ENCODE measurements at places on chromosomes 3 and 15.

DNA sequence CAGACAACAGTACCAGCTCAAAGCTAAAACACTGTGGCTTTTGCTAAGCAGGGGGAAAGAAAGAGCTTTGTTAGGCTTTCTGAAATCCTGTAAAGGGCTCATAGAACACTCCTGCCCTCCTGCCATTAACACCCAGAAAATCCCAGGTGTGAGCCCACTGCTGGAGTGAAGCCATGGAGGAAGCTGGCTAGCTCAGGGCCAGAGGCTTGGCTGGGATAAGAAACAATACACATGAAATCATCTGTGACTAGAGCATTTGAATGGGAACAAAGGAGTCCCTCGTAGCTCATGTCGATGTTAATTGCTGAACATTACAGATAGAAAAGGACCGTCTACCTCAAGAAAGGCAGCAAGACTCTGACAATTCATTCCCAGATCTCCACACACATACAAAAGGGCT lies 23.5 kb downstream of the RUVBL1 start:
- DNase-seq, result no peak

DNA sequence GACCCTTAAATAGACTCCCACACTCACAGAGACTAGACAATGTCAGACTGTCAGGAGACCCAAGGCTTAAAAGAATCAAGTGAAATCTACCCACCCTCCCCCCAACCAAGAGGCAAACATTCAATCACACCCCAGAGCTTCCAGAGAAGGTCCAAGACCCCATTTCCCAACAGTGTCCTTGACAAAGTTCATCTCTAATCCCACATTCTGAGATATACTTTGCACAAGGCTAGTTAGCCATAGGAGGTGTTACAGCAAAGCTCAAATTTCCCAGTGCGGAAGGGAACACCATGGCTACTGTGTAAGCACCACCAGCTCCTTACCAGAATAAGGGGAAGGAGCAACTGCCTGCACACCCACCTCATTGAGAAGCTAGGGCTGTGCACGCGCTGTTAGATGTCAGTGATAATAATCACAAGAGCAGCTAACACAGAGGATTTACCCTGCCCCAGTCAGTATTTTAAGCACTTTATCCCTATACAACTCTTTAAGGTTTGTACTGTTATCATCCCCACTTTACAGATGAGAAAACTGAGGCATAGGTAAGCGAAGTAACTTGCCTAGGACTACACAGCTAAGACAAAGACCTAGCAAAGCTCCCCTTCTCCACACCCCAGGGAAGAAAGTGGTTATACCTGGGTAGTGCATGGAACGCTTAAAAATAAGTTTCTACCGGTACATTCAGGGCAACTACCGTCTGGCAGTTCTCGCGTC lies 17.3 kb downstream of the SPATA12 start:
- DNase-seq, result no peak

GRCh38 chr3:12501360-12502020 lies 17.2 kb downstream of the TSEN2 start:
- DNase-seq, result no peak

GRCh38 chr15:55589287-55589686 lies 1.1 kb upstream of the PYGO1 start:
- no peak for DNase-seq

GRCh38 chr3:53238051-53238850 lies 17.6 kb downstream of the TKT start:
- no peak for DNase-seq

DNA sequence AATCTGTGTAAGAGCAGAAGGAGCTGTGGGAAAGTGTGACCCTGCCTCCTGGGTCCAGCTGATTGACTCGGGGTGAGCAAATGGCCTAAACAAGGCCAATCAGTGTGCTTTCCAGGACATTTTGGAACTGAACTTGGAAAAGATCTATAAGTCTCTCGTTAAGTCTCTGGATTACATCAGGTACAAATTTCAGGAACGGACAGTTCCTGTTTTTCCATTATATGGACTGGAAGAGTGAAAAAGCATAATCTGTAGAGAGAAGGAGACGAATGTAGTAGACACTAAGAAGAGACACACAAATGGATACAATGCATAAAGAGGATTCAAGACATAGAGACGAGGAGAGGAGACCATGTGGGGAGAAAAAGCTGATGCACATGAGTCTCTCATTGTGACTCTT lies 167.3 kb downstream of the C3orf70 start:
- no peak for DNase-seq

DNA sequence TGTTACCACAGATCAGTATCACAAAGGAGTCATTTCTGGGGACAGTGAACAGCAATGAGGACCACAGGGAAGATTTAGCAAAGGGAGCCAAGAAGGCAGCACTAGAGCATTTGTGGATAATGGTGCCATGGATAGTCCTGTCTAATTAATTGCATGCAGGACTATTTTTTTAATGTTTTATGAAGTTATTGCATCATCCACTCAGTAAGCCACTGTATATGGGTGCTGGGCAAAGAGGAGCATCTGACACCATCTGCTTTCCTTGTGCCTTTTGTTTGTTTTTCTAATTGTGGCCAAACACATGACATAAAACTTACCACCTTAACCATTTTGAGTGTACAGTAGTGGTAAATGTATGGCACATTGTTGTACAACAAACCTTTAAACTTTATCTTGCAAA lies 301.1 kb upstream of the LRRFIP2 start:
- DNase-seq, result no peak

- no peak for DNase-seq
These were observed 94.0 kb downstream of the CORO2B start for GRCh38 chr15:68672781-68673205.

DNA sequence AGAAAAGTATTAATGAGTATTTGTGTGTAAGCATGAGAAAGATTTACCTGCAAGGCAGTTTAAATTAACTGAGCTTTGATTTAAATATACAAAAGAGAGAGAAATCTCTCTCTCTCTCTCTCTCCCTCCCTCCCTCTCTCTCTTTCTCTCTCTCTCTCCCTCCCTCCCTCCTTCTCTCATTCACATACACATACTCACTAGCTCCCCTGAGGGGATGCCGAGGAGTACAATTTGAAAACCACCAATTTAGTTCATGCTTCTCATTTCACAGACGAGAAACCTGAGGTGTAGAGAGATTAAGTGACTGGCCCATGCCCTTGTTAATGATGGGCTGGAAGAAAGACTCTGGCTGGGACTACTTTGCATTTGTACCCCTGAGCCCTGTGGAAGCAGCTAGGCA lies 59.4 kb downstream of the MECOM start:
- DNase-seq, result no peak

- DNase-seq, result no peak
These were observed 284.9 kb downstream of the UACA start for GRCh38 chr15:70478251-70478990.

DNA sequence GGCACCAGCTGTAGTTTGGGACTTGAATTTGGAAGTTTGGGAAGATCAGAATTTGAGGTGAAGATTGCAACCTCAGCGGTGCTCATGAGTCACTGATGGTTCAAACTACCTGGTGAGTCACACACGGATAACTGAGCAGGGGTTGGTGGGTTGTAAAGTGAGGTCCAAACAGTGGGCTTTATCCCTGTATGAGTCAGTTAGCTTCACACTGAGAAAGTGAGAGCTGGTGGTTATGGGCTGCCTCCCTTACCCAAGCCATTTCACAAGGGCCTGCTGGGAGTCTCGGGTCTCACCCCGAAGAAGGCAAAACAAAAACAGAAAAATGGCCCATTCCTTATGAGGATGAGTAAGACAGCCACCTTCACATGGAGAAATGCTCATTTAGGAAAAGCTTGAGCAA lies 77.0 kb downstream of the ITGA11 start:
- DNase-seq, result no peak

DNA sequence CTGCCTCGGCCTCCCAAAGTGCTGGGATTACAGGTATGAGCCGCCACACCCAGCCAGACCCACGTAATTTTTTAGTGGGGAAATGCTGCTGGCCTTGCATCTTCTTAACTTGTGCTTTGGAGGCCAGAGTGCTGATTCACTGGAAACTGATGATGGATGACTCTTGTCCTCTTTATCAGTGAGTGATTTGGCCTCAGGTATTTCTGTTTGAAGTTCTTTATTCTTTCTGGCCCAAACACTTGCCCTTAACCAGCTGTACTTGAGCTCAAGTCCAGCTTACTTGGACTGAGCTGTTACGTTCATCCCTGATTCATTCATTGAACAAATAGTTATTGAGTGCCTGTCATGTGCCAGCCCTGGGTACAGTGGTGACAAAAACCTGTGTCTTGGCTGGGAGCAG lies 4.2 kb downstream of the PTPN23 start:
- DNase-seq, result no peak

- DNase-seq, result peak; percentile 11
These were observed 581 bp downstream of the SH3BP5 start for GRCh38 chr3:15331606-15332404.

- DNase-seq, result no peak
These were observed 100.5 kb downstream of the PDCD6IP start for GRCh38 chr3:33898901-33899300.

GRCh38 chr3:158804441-158804840 lies 2.6 kb downstream of the MFSD1 start:
- DNase-seq, result no peak

DNA sequence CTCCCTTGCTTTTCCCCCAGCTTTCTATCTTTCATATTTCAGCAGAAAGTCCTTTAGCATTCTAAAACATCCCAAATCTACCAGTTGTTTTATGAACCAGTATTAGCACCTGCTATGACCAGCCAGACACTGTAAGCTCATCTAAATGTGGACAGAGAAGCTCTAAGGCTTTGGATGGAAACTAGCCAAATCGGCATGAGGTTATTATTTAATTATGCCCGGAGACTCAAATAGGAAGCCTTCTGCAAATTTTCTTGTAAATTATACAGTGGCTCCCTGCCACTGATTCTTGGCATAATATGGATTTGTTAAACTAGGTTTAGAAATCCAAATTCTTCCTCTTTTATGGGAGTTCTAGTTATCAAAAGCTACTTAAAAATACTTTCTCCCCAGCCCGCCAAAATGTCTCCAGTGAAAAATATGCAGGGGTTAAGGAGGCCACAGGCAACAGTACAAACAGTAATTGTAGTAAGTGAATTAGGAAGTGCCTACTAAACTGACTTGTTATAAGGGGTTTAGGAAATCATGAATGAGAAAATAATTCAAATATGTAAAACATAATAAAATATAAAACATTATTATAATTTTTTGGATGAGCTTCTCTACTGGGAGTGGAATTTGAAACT lies 15.4 kb downstream of the MYH15 start:
- no peak for DNase-seq

- DNase-seq, result no peak
These were observed 12.1 kb downstream of the CORO2B start for GRCh38 chr15:68590721-68591389.

- DNase-seq, result no peak
These were observed 24.9 kb downstream of the TXNRD3 start for GRCh38 chr3:126630020-126630419.

DNA sequence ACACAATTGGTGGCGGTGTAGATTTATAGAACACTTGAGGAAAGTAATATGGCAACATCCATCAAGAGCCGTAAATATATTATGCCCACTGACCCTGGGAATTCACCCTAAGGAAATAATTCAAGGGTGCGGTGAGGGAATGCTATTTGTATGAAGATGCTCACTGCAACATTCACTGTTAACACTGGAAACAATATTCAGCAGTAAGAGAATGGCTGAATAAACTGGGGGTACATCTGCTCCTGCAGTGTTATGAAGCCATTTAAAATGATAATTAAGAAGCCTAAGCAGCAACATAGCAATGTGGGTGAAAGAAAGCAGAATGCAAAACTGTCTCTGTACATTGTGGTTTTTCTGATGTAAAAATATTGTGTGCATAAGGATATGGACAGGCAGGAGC lies 87.6 kb downstream of the RAB11A start:
- no peak for DNase-seq

- no peak for DNase-seq
These were observed 26.5 kb downstream of the PPP2R3A start for GRCh38 chr3:135992072-135992471.

GRCh38 chr3:191329654-191330529 lies at the start of gene UTS2B:
Gene UTS2B, minus strand, starts transcription at chr3:191330526. Its CDS starts 48,337 bp downstream, at chr3:191282189.
- DNase-seq, result no peak

DNA sequence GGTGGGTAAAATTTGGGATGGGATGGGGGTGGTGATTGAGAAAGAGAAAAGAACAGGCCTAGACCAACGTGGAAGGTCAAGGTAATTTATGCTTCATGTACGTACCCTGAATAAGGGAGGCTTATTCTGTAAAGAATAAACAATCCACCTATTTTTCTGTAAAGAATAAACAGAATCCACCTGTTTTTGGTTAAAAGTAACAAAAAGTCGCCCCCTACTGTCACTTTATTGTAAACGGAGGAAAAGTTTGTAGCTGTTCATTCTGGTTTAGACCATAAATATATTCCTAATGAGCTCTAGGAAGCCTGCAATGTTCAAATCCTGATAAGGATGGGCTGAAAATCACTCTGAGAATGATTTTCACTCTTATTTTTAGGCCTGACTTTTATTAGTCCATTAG lies 23.5 kb upstream of the SQOR start:
- no peak for DNase-seq

DNA sequence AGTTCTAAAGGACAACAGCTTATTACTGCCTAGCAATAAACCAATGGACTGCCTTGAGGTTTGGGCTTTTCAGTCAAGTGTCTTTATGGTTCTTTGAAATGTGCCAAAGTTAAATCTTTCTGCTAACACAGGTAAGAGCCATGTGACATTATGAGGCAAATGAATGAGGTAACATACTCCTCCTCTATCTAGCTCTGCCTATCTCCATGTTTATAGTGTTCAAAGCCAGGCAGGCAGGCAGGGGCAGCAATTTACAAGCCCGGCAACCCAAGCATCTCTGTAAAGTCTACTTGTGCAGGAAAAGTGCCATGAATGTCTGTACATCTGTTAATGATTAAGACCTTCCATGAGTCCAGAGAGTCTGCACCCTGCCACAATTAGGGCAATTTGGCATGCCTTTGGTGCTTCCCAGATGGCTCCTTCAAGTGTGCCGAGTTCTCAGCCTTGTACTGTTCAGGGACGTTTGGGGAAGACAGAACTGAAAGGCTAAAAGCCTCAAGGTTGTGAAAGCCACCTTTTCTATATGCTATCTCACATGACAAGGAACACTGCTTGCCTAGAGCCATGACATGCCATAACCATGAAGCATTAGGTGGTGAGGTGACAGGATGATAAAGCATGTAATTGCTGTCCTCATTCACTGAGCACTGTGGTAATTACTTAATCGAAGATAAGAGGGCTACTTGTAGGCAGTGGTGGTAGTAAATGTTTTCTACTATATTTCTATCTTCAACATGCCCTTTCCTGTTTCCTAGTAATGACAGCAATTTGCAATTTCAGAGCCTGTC lies 41.4 kb upstream of the EIF1B start:
- DNase-seq, result no peak

DNA sequence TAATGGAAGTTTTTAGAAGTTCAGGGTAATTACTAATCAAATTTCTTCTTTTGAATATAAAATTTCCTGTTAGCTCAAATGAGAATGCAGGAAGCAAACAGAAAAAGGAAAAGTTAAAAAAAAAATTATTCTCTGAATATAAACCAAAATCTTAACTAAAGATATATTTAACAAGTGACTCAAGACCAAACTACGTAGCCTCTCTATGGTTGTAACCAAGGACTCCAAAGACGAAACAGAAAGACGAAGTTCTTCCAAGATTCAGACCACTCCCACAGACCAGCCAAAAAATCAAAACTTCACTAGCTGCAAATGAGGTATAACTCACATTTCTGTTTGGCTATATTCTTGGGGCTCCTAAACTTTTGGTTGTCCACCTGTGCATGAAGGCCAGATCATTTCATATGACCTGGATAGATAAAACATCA lies 846.5 kb upstream of the ALCAM start:
- no peak for DNase-seq

GRCh38 chr3:16088496-16088895 lies 86.0 kb upstream of the GALNT15 start:
- DNase-seq, result no peak

GRCh38 chr15:28921919-28922706 lies 36.3 kb downstream of the APBA2 start:
- no peak for DNase-seq

GRCh38 chr3:39196671-39197356 lies 4.4 kb upstream of the XIRP1 start:
- no peak for DNase-seq
